Activated naive CD4-positive, alpha-beta T cell treated with anti-CD3 and anti-CD28 coated beads, Interleukin-2, amount 50 U/mL, for 72 hours (primary cell): ENCODE measurements at places on chromosomes 2 and 18. TPM values are rescaled to one million over a fixed set of nuclear protein-coding genes. Genes with fewer than 3 reads are reported as not detected.
A peak's percentile ranks its signal among the peaks of the same experiment; 100 is the strongest.

- DNase-seq = peak; percentile 18
These were observed 2.8 kb upstream of the GAD1 start for GRCh38 chr2:170813611-170814532.

EHD3 gene
- total RNA-seq = 0.48 TPM

- DNase-seq = no peak
These were observed 67.6 kb upstream of the OTOS start for GRCh38 chr2:240208096-240208495.

DNA sequence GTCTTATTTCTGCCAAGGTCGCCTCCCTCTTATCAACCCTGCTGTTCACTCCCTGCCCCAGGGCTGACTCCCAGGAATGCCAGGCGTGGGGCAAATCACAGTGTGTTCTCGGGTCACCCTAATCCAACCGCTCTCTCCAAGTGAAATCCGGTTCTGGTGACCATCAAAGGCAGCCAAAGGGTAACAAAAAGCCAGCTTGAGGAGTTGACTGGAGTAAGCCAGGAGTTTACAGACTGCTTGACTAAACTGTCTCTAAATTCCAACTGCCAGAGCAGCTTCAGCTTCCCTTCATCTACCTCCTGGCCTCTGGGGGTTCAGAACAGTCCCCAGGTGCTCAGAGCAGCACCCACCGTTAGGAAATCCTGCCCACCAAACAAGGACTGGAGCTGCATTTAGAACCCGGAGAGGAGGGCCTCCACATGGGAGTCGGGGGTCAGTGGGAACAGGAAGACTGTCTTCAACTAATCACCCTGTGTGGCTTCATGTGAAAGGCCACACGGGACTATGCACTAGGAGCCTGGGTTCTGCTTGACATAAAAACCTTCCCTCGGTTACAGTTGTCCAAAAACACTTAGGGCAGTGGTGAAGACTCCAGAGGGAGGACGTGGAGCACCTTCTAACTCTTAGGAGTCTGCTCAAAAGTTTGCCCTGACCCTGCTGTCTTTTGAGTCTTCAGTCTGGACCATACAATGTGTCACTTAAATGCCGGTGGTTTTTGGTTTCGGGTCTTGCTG is 24.2 kb upstream of the MCFD2 start:
- DNase-seq = no peak

C2orf72 gene
- 0.18 TPM for total RNA-seq

DNA sequence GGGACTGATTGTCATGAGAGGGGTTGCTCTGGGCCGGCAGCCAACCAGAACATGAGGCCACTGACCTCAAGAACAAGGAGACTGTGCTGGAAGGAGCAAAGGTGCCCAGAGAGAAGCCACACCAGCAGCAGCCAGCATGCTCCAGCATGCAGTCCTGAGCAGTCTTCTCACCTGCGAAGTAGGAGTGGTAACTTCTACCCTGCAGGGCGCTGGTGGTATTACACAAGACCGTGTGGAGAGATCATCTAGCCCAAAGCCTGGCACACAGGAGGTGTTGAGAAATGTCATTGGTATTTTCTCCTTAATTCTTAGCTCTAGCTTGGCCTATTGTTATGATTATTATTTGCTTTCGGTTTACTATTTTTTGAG is 132.7 kb downstream of the TSN start:
- peak; percentile 31 for DNase-seq
